Stimulated activated memory B cell treated with anti-CD40 and anti-IgM and Interleukin-4, amounts not matched to agents 10 μg/mL and 1 μg/mL and 100 μg/mL, for 72 hours (primary cell): ENCODE measurements at places on chromosomes 13 and 19.

- no peak overlapping the region for H3K4me3 ChIP-seq
- no peak overlapping the region for H3K27ac ChIP-seq
- no peak for ATAC-seq
- peaks cover 35% of the 10 kb centered on the region for H3K36me3 ChIP-seq
- H3K4me1 ChIP-seq = peaks cover 41% of the 10 kb centered on the region
Measured at GRCh38 chr13:108212886-108213285, 2.5 kb downstream of the LIG4 start.

DNA sequence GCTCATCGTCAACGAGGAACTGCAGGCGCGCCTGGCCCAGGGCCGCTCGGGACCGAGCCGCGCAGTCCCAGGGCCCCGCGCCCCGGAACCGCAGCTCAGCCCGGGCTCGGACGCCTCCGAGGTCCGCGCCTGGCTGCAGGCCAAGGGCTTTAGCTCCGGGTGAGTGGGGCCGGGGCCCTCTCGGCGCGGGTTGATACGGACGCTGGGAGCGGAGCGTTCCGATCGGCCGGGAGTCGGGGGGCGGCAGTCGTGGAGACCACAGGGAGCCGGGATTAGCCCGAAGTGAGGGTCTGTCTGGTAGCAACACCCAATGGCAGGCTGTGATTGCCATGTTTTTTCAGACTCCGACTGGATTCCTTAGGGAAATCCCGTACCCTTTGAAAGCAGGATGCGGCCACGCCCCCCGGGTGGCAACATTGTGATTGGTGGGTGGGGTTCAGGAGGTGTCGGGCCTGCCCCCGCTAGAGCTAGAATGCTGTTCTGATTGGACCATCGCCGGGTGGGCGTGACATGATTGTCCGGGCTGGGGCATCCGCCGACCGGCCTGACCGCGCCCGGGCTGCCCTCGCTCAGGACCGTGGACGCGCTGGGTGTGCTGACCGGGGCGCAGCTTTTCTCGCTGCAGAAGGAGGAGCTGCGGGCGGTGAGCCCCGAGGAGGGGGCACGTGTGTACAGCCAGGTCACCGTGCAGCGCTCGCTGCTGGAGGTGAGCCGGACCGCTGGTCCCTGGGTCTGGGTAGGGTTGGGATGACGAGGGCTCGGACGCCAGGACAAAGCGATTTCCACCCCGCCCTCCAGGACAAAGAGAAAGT, 11.3 kb downstream of the EPS8L1 start:
- peaks cover 69% of the 10 kb centered on the region for H3K27me3 ChIP-seq
- H3K36me3 ChIP-seq = peaks cover 37% of the 10 kb centered on the region
- peak overlapping the region; percentile 73 for H3K4me3 ChIP-seq
- ATAC-seq = peak; percentile 62
- no peak overlapping the region for H3K27ac ChIP-seq
- H3K4me1 ChIP-seq = peaks cover 41% of the 10 kb centered on the region

DNA sequence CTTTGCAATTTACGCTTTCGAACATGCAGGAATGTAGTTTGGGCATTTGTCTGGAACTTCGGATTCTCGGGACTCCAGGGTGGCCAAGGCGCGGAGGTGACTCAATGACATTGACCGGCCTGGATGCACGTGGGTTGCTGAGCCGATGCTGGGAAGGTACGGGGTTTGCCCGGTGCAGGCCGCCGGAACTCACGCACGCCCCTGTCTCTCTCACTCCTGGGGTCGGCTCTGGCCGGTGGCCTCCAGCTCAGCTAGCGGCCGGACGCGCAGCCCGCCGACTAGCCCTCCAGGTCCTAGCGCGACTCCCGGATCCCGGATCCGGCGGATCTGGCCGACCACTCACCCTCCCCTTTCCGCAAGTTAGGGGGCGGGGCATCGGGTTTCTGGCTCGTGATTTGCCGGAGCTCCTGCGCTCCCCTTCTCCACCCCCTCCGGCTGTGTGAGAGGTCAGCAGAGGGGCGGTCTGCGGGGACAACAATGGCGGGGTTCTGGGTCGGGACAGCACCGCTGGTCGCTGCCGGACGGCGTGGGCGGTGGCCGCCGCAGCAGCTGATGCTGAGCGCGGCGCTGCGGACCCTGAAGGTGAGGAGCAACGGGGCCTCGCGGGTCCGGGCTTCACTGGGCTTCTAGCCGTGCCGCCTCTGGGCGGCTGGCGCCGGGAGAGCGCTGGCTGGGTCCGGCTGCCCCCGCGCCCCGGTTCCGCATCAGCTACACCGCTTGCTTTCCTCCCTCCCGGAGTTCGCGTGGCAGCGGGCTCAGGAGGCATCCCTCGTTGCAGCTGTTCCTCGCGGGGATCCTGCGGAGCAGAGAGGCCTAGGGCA, at the start of gene PCCA:
TSS of gene PCCA (plus strand) at position 450 of the 821 bp plus-strand sequence. CDS start at position 478, 28 bp downstream.
- H3K4me1 ChIP-seq = peaks cover 43% of the 10 kb centered on the region
- ATAC-seq = peak; percentile 98
- peaks cover 11% of the 10 kb centered on the region for H3K36me3 ChIP-seq
- H3K27me3 ChIP-seq = no peaks in the 10 kb centered on the region
- peak within 1 kb of the TSS; percentile 72 for H3K27ac ChIP-seq
- peak within 1 kb of the TSS; percentile 84 for H3K4me3 ChIP-seq

DNA sequence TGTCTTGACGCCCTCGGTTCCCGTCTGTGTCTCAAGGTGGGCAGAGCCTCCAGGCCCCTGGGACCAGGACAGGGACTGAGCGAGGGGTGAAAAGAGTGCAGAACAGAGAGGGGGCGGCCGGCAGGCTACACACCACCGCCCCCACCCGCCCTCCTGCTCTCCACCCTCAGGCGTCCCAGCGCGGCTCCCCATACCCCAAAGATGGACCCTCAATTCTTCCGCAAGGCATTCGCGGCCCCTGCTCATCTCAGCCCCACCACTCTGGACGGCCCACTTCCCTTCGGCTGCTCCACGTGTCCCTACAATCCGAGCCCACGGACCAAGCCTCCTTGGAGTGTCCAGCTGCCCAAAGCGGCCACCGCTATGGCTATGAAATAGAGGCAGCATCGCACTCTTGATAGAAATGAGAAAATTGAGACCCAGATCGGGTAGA, 1.8 kb downstream of the KLF16 start:
- H3K27ac ChIP-seq = peak overlapping the region; percentile 96
- ATAC-seq = no peak
- peaks cover 57% of the 10 kb centered on the region for H3K4me1 ChIP-seq
- H3K36me3 ChIP-seq = no peaks in the 10 kb centered on the region

- H3K27ac ChIP-seq = no peak overlapping the region
- H3K27me3 ChIP-seq = no peaks in the 10 kb centered on the region
- ATAC-seq = no peak
- no peak overlapping the region for H3K4me3 ChIP-seq
Measured at GRCh38 chr13:113528813-113529180, 38.3 kb upstream of the DCUN1D2 start.

- no peak for ATAC-seq
- H3K27me3 ChIP-seq = no peaks in the 10 kb centered on the region
- no peak overlapping the region for H3K27ac ChIP-seq
- peaks cover 81% of the 10 kb centered on the region for H3K4me1 ChIP-seq
Measured at GRCh38 chr13:40966298-40966697, 52.8 kb downstream of the ELF1 start.

GRCh38 chr19:40755248-40755624, 4.2 kb downstream of the SNRPA start:
- H3K27me3 ChIP-seq = no peaks in the 10 kb centered on the region
- peak overlapping the region; percentile 86 for H3K27ac ChIP-seq
- peaks cover 66% of the 10 kb centered on the region for H3K36me3 ChIP-seq
- peak overlapping the region; percentile 80 for H3K4me3 ChIP-seq
- peaks cover 42% of the 10 kb centered on the region for H3K4me1 ChIP-seq

DNA sequence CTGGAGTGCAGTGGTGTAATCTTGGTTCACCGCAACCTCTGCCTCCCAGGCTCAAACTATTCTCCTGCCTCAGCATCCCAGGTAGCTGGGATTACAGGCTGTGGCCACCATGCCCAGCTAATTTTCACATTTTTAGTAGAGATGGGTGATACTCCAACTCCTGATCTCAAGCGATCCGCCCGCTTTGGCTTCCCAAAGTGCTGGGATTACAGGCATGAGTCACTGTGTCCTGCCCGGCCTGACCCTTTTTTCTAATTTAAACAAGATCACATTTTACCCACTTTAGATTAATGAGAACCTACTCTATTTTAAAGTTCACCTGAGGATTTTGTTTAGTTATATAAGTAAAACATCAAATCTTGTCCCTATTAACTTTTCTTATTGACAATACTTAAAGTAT, 91.8 kb upstream of the POSTN start:
- no peaks in the 10 kb centered on the region for H3K27me3 ChIP-seq
- ATAC-seq = no peak
- H3K27ac ChIP-seq = no peak overlapping the region
- no peaks in the 10 kb centered on the region for H3K36me3 ChIP-seq

- no peaks in the 10 kb centered on the region for H3K27me3 ChIP-seq
- H3K36me3 ChIP-seq = peaks cover 32% of the 10 kb centered on the region
- H3K4me1 ChIP-seq = peaks cover 66% of the 10 kb centered on the region
- ATAC-seq = no peak
- H3K4me3 ChIP-seq = peak overlapping the region; percentile 56
- peak overlapping the region; percentile 93 for H3K27ac ChIP-seq
Measured at GRCh38 chr19:37932985-37933936, 26.3 kb downstream of the SIPA1L3 start.

DNA sequence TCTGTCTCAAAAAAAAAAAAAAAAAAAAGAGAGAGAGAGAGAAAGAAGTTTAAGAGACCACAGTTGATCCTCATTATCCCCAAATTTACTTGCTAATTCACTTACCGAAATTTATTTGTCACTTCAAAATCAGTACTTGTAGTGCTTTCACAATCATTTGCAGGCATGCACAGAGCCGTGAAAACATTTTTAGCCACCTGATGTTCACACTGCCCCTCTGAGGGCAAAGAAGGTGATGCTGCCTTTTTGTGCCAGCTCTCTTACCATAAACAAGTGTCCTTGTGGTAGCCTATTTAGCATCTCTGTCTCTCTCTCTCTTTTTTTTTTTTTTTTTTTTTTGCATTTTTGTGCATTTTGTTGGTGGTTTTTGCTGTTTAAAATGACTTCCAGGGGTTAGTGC, 24.1 kb upstream of the CASP14 start:
- H3K27me3 ChIP-seq = peaks cover 42% of the 10 kb centered on the region
- H3K27ac ChIP-seq = no peak overlapping the region
- no peak for ATAC-seq
- no peak overlapping the region for H3K4me3 ChIP-seq
- H3K36me3 ChIP-seq = no peaks in the 10 kb centered on the region

GRCh38 chr19:51710163-51710562, 13.6 kb downstream of the HAS1 start:
- no peak for ATAC-seq
- H3K36me3 ChIP-seq = peaks cover 23% of the 10 kb centered on the region
- no peaks in the 10 kb centered on the region for H3K27me3 ChIP-seq
- H3K4me3 ChIP-seq = no peak overlapping the region

GRCh38 chr13:113345486-113345885, 18.4 kb downstream of the GRTP1 start:
- no peak overlapping the region for H3K4me3 ChIP-seq
- no peak overlapping the region for H3K27ac ChIP-seq
- H3K27me3 ChIP-seq = peaks cover 47% of the 10 kb centered on the region
- H3K36me3 ChIP-seq = no peaks in the 10 kb centered on the region
- H3K4me1 ChIP-seq = no peaks in the 10 kb centered on the region
- ATAC-seq = no peak

DNA sequence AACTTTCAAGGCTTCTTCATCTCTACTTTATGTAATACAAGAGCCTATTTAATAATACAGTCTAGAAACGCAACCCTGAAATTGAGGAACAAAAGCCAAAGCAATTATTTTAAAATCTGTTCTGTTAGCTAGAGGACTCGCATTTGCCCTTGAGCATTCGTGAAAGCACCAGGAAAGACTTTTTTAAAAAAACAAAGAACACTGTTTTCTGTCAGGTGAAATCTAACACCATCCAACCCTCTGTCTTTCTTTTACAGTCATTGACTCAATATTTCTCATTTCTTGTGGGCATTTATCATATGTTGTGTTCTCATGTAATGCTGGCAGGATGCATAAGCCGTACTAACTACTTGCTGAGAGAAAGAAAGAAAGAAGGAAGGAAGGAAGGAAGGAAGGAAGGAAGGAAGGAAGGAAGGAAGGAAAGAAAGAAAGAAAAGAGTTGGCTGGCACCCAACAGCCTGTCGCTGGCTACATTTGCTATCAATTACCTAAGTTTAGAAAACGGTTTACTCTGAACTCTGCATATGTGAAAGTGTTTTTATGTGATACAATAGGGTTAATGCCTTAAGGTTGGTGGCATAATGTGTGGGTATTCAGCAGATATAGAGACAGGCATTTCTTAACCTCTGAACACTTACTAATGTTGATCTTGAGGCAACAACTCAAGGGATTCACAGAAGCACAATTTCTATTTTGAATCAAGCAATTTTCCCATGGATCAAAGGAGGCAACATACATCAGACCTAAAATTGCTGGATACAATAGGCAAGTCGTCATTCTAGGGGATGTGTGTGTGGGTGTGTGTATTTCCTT, 445.4 kb downstream of the DCT start:
- ATAC-seq = no peak
- no peaks in the 10 kb centered on the region for H3K36me3 ChIP-seq
- no peaks in the 10 kb centered on the region for H3K4me1 ChIP-seq
- no peak overlapping the region for H3K4me3 ChIP-seq

DNA sequence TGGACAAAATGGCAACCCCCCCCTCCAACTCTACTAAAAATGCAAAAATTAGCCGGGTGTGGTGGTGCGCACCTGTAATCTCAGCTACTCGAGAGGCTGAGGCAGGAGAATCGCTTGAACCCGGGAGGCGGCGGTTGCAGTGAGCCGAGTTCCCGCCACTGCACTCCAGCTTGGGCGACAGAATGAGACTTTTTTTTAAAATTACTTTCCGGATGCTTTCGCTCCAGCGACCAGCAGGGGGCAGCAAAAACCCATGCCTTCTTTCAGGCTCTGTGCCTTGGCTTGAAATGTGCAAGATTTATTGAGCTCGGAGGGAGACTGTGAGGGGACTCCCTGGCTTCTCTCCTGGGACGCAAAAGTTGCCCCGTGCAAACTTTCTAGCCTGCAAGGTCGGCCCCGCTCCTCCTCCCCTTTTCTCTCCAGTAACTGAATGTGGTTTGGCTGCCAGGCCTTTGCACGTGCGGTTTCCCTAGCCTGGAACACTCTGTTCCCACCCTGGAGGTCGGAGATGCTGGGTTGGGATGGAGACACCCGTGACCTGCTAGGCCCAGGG, 61.4 kb upstream of the NFIC start:
- H3K27ac ChIP-seq = no peak overlapping the region
- no peak overlapping the region for H3K4me3 ChIP-seq
- H3K36me3 ChIP-seq = no peaks in the 10 kb centered on the region
- peaks cover 48% of the 10 kb centered on the region for H3K27me3 ChIP-seq
- peak; percentile 57 for ATAC-seq

- ATAC-seq = no peak
- peaks cover 35% of the 10 kb centered on the region for H3K27me3 ChIP-seq
- no peak overlapping the region for H3K4me3 ChIP-seq
Measured at GRCh38 chr19:44597131-44597491, 16.3 kb upstream of the IGSF23 start.
